ENCODE measurements at places on chromosomes 2 and 18. TPM values are rescaled to one million over a fixed set of nuclear protein-coding genes. Genes with fewer than 3 reads are reported as not detected.

Gene MC4R
- not detected for total RNA-seq

DNA sequence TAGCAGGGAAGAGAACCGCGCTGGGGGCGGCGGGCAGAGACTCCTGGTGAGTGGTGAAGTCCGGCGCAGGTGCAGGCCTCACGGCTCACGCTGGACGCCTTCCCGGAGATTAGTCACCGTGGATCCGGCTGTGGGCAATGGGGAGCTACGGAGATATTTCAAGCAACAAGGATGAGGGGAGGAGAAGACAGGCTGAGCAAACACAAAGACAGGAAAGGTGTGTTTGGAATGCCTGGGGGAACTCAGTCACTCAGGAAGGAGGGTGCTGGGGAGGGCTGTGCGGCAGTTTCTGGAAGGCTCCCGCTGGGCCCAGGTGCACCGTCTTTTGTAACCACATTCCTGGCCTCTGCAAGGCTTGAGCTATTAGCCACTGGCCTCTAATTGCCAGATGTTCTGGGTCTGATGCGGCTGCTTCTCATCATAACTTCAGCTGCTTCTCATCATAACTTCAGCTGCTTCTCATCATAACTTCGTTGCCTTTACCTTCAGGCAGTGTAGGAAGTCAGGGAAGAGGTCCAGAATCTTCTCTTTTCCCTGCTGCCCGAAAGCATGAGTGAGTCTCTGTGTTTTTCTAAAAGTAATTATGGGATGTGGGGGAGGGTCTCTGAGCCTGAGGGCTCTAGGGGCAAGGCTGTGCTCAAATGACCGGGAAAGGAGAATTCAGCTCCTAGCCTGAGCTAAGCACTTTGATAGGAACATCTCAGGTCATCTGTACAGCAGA is 118.9 kb downstream of the PXDN start:
- H3K36me3 ChIP-seq = no peaks in the 10 kb centered on the region
- peak; percentile 39 for DNase-seq
- no peaks in the 10 kb centered on the region for H3K4me1 ChIP-seq
- no peak overlapping the region for H3K4me3 ChIP-seq
- no peak overlapping the region for H3K27ac ChIP-seq

- no peaks in the 10 kb centered on the region for H3K27me3 ChIP-seq
- H3K36me3 ChIP-seq = no peaks in the 10 kb centered on the region
- no peaks in the 10 kb centered on the region for H3K4me1 ChIP-seq
- no peak overlapping the region for H3K4me3 ChIP-seq
- no peak for DNase-seq
- no peak overlapping the region for H3K27ac ChIP-seq
Observed at GRCh38 chr2:50674876-50675275, 357.1 kb downstream of the NRXN1 start.

DNA sequence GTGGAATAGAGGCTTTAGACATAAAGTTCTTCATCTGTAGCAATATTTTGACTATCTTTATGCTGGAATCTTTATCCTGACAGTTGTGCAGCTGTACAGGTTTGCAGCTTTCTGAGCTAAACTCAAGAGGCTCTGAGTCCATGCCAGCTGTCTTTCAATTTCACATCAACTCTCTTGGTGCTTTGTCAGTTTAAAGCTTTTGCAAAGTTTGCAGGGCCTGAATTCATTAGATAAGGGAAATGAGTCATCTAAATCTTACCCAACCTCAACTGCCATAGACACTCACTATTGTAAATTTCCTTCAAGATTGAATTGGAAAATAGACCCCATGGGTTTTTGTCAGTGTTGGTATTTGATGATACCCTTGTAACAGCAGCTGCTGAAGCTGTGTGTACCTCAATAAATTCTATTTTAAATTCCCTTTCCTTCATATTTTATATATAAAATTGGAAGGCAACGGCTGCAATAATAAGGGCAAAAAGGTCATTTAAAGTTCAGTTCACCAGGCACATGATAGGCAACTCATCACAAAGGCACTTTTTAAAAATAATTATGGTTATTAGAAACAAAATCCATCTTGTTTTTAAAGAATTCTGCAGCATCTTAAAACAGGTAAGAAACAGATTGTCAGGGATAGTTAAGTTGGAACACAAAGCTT is 169.9 kb upstream of the SLC39A10 start:
- H3K27ac ChIP-seq = no peak overlapping the region
- H3K4me1 ChIP-seq = no peaks in the 10 kb centered on the region
- H3K36me3 ChIP-seq = no peaks in the 10 kb centered on the region
- no peak for DNase-seq
- no peak overlapping the region for H3K4me3 ChIP-seq
- no peaks in the 10 kb centered on the region for H3K27me3 ChIP-seq

DNA sequence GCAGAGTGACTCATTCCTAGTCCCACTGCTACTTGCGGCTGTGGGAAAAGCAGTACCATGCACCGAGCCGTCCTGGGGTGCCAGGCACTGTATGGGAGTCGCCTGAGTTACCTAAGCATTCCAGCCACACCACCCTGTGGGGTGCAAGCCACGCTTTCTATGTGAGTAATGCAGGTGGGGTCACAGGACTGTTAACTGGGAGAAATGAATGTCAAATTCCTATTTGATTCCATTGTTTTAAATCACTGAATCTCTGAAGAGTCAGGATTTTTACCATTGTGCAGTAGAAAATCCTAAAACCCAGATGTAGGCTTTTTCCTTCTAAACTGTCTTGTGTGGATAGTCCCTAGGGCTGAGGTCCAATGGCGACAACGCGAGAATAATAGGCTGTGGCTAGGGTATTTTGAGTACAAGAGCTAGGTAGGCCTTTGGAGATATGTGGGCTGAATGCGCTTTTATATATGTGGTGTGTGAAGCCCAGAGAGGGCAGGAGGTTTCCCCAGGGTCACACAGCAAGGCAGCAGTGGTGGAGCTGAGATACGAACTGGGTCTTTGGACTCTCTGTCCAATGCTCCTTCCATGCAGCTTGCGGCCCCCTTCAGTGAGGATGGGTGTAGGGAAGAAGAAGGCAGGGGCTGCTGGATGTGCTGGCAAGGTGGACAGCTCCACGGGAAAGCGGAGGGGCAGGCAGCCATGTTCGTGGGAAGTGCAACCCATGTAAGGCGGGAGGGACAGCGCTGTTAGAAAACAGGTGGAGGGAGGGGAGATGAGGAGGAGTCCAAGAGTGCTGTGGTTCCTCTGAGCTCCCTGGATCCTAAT is 83.2 kb downstream of the DDX1 start:
- no peaks in the 10 kb centered on the region for H3K27me3 ChIP-seq
- no peaks in the 10 kb centered on the region for H3K36me3 ChIP-seq
- H3K4me3 ChIP-seq = no peak overlapping the region
- H3K27ac ChIP-seq = no peak overlapping the region

Gene PTPRN
- 1.1 TPM for total RNA-seq

DNA sequence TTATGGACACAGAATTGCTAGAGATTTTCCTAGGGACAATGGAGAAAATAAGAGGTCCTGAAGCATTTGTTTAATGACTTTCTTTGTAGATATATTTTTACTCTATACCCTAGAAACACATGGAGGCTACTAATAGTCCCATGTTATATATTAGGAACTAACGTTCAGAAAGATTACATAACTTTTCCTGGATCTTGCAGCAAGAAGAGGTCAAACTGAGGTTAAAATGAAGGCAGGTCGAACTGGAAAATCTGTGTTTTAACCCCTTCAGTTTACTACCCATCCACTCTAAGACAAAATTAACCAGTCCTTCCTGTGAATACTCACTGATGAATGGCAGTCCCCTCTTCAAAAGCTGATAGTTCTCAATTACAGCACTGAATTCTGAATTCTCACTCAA is 1415.8 kb upstream of the CELF4 start:
- no peak for DNase-seq
- H3K4me1 ChIP-seq = no peaks in the 10 kb centered on the region
- no peaks in the 10 kb centered on the region for H3K27me3 ChIP-seq
- no peak overlapping the region for H3K4me3 ChIP-seq
- no peaks in the 10 kb centered on the region for H3K36me3 ChIP-seq

DNA sequence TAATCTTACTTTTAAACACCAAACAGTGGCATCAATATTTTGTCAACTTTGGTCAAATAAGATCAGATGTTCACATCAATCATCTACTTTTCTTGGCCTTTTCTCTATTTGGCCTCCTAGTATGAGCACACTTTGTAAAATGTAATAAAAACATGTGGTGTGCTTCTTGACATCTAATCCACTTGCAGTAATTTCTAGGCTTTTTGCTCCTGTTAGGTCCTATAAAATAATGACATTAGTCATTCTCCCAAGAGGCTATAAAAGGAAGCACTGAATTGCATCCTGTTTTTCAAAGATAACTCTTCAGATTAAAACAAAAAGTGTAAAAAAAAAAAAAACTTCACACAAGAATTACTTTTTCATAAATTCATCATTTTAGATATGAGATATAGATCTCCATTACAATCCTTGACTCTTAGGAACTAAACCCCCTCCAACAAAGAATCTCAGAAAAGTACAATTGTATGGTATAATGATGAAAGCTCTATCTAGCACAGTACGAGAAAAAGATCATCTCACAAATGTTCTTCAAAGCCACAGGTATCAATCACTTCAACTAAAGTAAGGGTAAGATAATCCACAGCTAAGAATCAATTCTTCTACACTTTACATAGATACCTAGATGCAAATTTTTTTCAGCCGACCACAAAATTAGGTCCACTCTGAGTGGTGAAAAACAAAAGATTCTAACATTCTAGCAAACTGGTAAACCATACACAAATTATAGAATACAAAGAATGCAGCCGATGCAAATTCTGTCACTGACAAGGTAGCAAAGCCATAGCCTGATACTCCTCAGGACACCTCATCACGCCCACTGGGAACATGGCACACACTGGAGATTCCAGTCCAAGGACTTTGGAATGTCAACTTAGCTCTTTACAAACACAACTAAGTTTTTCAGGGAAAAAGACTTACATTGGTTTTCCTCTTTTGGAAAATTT is 2.7 kb downstream of the BCL2 start:
- H3K27ac ChIP-seq = peak overlapping the region; percentile 72
- H3K4me1 ChIP-seq = peaks cover 49% of the 10 kb centered on the region
- peak overlapping the region; percentile 71 for H3K4me3 ChIP-seq
- no peaks in the 10 kb centered on the region for H3K36me3 ChIP-seq
- H3K27me3 ChIP-seq = no peaks in the 10 kb centered on the region

DNA sequence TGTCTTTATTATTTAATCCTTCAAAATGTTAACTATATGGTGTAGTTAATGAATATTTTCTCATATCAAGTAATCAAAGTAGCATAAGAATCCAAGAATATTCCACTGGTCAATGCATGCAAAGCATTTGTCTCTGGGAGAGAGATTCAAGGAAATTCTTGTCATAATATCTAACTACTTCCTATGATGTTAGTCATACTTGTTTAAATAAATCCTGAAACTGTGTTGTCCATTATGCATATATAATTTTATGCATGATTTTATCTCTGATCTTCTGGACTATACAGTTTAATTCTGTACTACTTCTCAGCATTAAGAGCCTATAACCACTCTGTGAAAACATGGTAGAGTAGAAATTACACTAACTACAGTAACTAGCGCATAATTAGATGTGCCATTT is 388.3 kb downstream of the NR4A2 start:
- no peaks in the 10 kb centered on the region for H3K4me1 ChIP-seq
- DNase-seq = no peak
- H3K27me3 ChIP-seq = no peaks in the 10 kb centered on the region
- H3K4me3 ChIP-seq = no peak overlapping the region
- H3K36me3 ChIP-seq = no peaks in the 10 kb centered on the region
- no peak overlapping the region for H3K27ac ChIP-seq

DNA sequence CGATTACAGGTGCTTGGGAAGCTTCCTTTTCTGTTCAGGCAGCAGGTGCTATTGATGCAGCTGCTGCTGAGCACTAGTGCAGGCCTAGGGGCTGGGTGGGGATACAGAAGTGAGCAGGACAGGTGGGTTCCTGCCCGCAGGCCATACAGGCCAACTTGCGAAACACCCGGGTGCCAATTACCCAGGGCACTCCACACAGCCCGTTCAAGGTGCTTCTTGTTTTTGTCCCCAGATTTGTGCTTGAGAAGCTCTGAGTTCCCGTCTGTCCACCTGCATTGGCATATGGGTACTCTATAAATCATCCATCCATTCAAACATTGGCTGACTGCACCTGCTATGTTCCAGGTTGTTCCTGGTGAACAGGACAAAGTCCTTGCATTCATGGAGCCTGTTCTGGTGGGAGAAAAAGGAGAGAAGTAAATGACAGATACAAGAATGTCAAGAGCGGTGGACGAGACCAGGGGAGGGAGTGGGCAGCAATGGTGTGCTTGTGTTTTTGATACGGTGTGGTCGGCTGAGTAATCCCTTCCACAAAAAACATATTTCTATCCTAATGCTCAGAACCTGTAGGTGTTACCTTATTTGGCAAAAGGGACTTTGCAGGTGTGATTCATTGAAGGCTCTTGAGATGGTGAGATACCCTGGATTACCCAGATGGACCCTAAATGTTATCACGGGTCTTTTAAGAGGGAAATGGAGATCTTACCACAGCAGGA is 31.4 kb downstream of the SH3BP4 start:
- DNase-seq = no peak
- no peak overlapping the region for H3K4me3 ChIP-seq
- H3K36me3 ChIP-seq = no peaks in the 10 kb centered on the region
- H3K27me3 ChIP-seq = peaks cover 3% of the 10 kb centered on the region
- no peak overlapping the region for H3K27ac ChIP-seq

Gene OSGEPL1
- 3.4 TPM for total RNA-seq

GRCh38 chr2:98901291-98901690 is 34.7 kb downstream of the CRACDL start:
- no peaks in the 10 kb centered on the region for H3K36me3 ChIP-seq
- H3K4me3 ChIP-seq = no peak overlapping the region
- no peak for DNase-seq
